GM13977 (cell line): ENCODE measurements at places on chromosomes 2 and 18.

GRCh38 chr2:145824384-145824783, 1304.5 kb upstream of the ZEB2 start:
- no peak for DNase-seq

GRCh38 chr2:98489971-98490962, 45.6 kb downstream of the INPP4A start:
- no peak for DNase-seq

- DNase-seq, result no peak
These were observed 60.3 kb upstream of the PEX13 start for GRCh38 chr2:60957224-60957623.

DNA sequence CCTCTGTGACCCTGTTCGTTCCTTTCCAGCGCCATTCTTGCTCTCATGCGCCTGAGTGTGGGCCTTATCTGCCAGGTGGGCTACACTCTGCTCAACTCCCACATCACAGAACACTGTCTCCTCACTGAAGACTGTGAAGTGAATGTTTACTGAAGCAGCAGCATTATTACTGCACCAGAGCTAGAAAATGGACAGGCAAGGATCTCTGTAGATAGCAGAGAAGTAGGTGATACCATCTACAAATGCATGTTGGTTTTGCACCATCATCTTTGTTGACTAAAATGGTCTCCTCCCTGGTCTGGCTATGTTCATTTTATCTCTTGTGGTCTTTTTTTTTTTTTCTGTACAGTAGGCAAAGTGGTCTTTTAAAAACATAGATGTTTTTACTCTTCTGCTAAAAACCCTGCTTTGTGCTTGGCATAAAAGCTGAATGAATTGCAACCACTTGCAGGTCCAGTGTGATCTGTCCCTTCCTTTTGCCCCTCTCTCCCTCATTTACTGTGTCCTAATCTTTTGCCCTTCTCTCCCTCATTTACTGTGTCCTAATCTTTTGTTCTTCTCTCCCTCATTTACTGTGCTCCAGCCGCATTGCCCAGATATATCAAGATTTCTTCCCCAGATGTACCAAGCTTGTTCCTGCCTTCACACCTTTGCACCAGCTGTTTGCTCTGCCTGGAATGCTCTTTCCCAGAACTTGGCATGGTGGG, 35.4 kb downstream of the BABAM2 start:
- no peak for DNase-seq

- DNase-seq, result no peak
These were observed 18.6 kb upstream of the RMC1 start for GRCh38 chr18:23484561-23485182.

GRCh38 chr18:55069497-55069896, 110.2 kb upstream of the CCDC68 start:
- DNase-seq, result peak; percentile 10

- no peak for DNase-seq
These were observed 644.6 kb upstream of the CNTNAP5 start for GRCh38 chr2:123380370-123380935.

DNA sequence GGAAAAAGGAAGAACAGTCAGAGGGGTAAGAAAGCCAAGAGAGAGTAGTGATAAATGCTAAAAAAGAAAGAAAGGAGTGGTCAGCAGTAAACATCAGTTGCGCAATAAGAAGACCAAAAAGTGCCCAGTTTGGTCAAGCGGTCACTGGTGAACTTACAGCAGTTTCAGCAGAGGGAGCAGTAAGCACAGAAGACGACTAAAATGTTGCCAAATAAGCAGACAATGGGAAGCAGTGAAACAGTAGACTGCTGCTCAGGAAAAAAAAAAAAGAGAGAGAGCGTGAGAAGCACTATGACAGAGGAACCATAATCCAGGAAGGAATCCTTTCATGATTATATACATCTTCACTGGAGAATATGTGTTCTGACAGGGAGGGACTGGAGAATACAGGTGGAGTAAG, 45.8 kb downstream of the DNAJC10 start:
- DNase-seq, result no peak

DNA sequence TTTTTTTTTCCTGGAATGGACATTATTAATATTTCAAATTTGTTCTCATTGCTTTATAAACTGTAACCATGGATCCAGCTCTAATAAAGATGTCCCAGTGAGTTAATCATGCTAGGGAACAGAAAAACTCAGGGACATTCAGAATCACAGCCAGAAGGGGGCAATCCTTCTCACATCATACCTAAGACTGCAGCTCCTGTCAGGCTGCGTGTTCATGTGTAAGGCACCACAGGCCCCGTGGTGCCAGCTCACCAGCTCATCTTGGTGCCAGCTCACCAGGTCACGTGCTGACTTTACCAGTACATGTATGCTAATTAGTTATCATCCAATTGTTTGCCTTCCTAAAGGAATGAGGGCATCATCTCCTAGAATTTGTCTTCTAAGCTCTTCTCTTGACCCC, 84.7 kb upstream of the NEDD4L start:
- peak; percentile 40 for DNase-seq

- peak; percentile 73 for DNase-seq
These were observed 1.3 kb upstream of the LRP2 start for GRCh38 chr2:169363560-169364150.

- no peak for DNase-seq
These were observed 89.0 kb upstream of the SEC11C start for GRCh38 chr18:59050661-59051057.

- no peak for DNase-seq
These were observed 31.9 kb downstream of the DIPK1C start for GRCh38 chr18:74425161-74425560.

- DNase-seq, result no peak
These were observed 39.9 kb downstream of the STK17B start for GRCh38 chr2:196131384-196131937.

DNA sequence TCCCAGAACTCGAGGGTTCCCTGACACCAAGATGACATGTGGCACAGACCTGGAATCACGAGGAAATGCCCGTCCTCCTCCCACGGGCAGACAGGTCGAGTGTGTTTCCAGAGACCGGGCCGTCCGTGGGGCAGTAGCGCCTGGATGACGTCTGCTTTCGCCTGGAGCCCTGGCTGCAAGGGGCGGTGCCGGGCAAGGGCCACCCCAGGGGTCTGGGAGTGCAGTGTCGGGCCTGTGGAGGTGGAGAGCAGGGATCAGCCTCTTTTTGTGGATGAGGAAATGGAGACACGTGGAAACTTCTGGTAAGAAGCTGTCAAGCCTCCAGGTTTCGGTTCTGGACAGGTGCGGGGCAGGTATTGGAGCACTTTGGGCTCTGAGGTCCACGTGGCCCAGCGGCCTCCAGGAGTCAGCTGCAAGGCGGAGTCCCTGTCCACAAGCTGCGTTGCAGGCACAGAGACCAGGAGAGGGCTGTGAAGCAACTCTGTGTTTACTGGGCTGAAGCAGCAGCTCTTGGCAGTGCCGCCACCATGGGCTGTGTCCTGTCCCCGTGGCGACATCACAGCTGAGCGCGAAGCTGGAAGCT, 25.6 kb downstream of the NFATC1 start:
- no peak for DNase-seq
